ENCODE measurements at places on chromosomes 16 and 17.

GRCh38 chr17:12600349-12600748, 65.3 kb upstream of the MYOCD start:
- DNase-seq = no peak

- no peak for DNase-seq
These were observed 24.5 kb downstream of the CDK5RAP3 start for GRCh38 chr17:47995241-47995935.

DNA sequence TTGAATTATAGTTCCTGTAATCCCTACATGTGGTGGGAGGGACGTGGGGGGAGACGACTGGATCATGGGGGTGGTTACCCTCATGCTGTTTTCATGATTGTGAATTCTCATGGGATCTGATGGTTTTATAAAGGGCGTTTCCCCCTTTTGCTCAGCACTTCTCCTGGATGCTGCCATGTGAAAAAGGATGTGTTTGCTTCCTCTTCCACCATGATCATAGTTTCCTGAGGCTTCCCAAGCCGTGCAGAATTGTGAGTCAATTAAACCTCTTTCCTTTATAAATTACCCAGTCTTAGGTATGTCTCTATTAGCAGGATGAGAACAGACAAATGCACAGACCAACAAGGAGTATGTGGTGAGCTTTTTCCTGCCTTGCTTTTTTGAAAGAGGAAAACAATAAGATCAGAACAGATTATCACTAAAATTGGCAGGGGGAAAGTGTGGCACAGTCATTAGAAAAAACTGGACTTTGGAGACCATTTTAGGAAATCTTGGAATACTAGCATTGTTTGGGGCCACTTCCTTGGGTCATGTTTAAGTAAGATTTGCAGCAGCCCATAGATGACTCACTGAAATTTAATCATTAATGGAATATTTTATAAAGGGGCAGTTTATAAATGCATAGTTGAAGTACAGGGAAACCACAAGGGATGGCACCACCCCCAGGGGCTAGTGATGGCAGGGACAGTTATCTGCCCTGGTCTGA, 352.8 kb downstream of the CDH13 start:
- no peak for DNase-seq

DNA sequence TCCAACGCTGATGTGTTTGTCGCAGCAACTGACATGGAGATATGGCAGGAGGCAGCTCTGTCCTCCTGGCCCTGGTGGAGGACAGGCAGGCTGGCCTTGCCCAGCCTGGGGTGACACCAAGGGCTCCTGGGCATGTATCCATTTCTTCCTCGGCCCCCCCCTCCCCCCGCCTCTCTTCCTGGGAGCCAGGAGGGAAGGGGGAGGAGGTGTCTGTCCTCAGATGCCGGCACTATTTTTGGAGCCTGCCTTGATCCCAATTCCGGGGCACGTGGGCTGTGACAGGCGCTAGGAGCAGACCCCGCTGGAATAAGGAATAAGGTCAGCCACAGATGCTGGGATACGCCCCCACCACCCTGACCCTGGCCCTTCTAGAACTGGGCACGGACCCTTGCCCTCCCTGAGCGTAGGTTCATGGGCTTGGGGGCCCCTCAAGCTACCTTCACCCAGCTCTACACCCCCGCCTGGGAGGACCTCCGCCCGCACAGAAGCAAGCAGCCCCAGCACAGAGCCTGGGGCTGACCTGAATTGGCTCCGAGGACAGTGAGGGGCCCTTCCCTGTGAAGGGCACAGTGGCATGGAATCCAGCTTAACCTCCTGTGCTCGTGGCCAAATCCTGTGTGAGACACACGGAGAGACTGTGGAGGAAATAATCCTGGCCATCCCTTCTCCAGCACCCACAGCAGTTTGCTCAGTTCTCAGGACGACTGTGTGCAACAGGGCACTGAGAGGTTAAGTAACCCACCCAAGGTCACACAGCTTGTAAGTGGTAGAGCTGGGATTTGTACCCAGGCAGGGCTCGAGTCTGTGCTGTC, 24.1 kb downstream of the SEC14L5 start:
- DNase-seq = no peak

- DNase-seq = no peak
These were observed 6.4 kb downstream of the STAT5A start for GRCh38 chr17:42294469-42295398.

DNA sequence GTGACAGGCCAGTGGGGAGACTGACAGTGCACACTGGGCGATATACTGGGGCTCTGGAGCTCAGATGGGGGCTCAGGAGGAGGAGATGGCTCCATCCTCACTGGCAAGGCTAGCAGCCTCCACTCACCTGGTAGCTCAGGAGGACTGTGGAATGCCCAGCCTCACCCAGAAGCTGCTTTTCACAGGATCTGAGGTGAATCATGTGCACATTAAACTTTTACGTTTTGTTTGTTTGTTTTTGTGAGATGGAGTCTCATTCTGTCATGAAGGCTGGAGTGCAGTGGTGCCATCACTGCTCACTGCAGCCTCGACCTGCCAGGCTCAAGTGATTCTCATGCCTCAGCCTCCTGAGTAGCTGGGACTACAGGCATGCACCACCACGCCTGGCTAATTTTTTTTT, 28.6 kb downstream of the ADCY7 start:
- no peak for DNase-seq

Data from germinal center (tissue), 1 donor.